ENCODE measurements at places on chromosomes 7 and 10.

DNA sequence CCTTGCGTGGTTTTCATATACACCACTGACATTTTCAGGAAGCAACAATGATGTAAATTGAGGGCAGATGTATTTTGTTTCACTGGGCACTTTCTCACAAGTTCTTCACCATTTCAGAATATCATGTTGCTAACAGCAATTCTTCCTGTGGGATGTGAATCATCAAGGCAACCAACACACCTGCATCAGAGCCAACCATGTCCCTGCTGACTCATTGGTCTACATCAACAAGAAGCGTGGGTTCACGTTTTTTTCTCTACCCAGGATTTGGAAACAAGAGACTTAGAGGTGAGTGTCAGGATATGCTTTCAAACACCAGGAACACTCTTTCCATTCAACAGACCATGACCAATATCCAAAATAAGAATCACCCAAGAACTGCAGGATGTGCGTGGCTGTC, 203.9 kb downstream of the TEX36 start:
- DNase-seq: peak; percentile 52

DNA sequence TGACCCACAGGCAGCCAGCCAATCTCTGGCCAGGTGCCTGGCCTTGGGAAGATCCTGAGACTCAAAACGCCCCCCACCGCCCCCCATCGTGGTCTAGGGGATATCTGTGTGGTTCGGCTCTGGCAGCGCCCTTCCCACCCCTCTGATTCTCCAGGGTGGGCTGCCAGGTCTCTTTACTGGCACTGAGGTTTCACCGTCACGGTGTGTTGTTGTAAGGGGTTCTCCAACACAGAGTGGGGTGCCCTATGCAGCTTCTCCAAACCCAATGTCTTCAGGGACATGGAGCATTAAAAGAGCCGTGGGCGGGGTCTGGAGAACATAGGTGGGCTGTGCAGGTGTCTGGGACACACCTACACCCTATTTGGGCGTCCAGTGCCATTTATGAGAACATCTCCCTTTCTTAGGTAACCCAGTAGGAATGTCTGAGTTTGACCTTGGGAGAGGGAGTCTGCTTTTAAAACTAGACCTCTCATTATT, 1.5 kb downstream of the MAFK start:
- DNase-seq: no peak

DNA sequence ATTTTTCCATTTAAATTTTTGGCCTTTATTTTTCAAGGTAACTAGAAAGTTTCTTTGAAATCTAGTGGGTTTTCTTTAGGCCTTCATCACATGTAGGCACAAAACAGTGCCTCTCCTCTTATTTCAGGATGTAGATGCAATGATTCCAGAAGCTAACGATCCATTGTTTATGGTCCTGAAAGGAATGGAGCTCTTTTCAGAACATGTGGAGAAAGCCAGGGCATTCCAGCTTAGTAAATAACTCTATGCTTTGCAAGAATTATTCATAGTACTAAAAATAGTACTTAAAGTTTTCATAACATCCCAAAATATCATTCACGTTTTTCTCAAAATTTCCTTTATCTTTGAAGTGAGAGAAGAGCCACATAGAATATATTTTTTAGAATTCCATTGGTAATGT, 91.3 kb downstream of the DYNC1I1 start:
- DNase-seq: peak; percentile 4

DNA sequence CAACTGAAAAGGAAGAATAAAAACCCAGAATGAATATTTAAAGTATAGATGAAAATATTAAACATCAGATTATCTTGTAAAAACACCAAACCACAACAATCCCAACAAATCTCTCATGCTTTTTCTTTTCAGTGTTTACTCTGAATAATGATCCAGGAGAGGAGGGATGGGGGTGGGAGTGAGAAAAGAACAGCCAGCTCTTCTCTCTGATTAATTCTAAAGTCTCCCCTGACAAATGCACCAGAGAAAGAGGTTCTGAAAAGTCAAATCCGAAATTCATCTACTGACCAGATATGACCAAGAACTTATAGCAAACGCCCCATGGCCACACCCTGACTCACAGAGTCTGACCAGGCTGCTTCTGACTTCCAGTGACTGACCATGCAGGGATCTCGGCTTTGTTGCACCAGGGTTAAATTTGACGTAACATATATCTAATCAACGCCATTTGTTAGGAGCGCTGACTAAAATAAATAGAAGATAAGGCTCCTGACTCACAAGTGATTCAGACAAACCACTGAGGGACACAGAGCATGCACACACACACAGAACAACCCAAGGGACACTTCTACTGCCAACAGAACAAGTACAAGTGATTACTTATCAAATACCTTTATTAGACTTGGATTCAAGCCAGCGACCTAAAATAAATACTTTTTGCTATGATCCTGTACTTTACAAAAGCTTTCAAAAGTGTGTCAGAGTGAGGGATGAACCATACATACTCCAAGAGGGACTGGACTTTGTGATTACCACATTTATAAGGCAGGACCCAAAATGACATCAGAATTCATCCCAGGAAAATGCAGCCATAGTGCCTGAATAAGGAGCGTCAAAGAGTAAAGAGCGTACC, 9.3 kb upstream of the SPOCK2 start:
- peak; percentile 99 for DNase-seq

Measured in fibroblast of lung (primary cell).